KBM-7 (cell line): ENCODE measurements at places on chromosomes 7 and 10.

DNA sequence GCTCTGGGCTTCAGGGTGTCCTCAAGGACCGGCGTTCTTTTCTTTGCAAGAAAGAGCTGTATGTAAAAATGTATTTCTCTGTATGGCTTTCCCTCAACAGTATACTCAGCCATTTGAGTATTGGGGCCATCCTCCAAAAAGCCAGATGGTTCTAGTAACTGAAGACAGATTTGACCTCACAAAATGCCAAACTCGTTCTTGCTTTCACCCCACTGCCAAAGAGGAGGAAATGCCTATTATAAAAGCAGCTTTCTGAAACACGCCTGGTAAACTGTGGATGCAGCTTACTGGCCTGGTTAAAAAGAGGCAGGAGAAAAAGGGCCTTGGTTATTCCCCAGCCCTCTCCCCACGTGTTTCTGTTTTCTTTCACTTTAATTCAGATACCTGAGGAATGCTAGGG lies 7.7 kb upstream of the HTR5A start:
- no peak for DNase-seq

DNA sequence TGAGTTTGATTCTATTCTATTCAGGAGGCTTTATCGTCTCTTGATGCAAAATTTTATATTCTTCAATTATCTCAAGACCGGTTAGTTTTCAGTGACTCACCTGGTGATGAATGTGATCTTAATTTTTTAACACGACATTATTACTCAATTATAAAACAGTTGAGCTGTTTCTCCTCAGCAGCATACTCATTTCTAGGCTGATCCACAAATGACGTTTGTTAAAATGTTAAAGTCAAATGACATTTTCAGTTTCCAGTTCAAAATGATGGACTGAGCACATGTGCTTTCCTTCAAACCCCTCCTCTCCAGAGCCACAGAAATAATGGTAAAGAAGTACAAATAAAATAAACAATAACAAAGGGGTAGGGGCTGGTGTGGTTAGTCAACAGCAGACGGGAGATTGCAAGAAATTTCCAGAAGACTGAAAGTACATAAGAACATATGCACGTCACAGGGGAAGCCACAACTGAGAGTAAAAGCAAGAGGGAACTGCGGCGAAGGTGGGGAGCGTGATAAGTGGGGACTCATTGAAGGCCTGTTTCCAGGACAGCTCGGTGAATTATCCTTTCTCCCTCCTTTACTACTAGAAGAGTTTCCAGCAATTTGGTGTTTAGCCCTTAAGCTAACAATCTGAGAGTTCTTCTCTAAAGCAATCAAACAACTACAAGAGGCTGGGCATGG lies 10.9 kb downstream of the MACROH2A2 start:
- DNase-seq, result no peak

GRCh38 chr10:101063050-101063525 lies 1.3 kb downstream of the KAZALD1 start:
- no peak for DNase-seq

DNA sequence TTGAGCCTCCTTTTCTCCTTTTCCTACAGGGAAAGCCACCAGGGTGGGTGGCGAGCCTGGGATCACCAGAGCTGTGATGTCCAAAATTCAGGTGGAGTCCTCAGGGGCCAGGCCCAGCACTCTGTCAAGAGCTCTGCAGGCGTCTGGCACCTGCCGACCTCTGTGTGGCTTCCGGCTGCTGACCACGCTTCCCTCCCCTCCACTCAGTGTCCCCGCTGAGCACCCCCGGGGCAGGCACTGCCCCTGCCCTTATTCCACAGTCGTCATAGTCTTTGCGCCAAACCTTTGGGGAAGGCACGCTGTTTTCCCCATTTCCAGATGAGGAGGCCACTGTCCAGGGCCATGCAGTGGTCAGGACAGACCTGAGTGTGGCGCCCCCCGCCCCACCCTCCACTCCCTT lies 7.5 kb downstream of the MTG1 start:
- no peak for DNase-seq

DNA sequence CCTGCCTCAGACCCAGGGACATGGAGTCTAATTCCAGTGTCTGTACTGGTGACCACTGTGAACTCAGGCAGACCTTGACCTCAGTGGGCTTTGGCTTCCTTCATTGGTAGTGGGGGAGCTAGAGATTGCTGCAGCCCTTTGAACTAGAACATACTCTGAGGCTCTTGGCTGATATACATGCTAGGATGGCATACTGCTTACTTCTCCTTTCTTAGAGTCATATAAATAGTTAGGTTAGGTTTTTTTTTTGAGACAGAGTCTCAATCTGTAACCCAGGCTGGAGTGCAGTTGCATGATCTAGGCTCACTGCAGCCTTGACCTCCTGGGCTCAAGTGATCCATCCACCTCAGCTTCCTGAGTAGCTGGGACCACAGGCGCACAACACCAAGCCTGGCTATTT lies 49.7 kb downstream of the TMEM178B start:
- DNase-seq, result no peak

- DNase-seq, result no peak
Measured at GRCh38 chr10:34962866-34963265, 127.3 kb downstream of the CUL2 start.

GRCh38 chr7:85046534-85046933 lies 140.3 kb downstream of the SEMA3D start:
- DNase-seq, result no peak

DNA sequence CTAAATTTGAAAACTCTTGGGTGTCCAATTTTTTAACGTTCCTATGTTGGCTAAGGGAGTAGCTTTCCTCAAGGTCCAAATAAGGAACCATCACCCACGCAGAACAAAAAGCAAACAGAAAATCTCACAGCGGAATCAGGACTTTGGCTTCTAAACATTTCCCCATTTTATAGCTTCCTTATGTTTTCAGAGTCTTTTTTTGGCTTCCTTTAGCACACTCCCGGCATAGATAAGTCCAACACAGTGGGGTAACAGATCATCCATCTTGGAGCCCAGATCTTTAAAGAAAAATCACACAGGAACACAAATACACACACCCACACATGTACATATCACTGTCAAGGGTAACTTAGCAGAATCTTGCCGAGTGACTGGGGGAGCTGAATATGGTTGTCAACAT lies 4.2 kb upstream of the TCF7L2 start:
- no peak for DNase-seq
